ENCODE measurements at places on chromosomes 12 and 14.

DNA sequence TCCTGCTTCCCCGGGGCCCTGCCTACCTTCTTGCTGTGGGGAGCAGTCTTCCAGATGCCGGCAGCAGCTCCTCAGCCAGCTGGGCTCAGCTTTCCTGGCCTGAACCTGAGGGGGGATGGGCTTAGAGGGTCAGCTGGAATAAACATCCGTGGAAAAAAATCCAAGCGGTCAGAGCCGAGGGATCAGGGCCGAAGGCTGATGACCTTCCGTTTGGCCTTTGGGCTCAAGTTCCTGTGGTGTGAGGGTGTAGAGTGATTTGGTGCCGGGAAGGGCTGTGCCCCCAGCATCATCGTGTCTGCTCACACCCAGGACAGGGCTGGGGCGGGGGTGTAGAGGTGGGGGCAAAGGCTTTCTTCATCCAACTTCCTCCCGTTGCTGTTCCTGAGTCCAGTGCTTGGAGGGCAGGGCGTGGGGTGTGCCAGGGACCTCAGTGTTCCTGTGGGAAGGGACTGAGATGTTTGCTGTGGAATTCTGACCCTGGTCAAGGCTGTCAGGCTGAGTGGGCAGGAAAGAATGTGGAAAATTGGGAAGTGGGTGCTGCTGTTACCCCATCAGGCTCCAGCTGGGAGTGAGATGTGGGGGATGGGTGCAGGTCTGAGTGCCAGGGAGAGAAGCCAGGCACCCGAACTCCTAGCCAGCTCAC is 2.6 kb downstream of the SMIM41 start:
- DNase-seq = no peak

DNA sequence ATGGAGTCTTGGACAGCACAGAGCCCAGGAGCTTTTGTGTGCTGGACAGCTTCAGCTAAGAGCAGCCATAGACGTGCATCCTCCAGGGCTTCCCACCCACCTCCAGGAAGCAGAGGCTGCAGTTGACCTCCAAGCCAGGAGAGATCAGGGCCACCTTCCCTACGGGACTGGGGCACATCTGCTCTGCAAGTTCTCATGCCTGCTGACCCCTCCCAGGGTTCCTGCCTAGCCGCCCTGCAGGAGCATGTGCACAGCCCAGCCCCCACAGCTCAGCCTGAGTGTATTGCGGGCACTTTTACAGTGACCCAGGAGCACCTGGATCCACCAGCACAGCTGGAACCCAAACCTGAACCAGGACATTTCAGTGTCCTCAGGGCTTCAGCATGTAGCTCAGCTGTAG is 915.2 kb downstream of the RPS29 start:
- no peak for DNase-seq

GRCh38 chr12:57112492-57113294 is 1.5 kb upstream of the STAT6 start:
- DNase-seq = no peak

DNA sequence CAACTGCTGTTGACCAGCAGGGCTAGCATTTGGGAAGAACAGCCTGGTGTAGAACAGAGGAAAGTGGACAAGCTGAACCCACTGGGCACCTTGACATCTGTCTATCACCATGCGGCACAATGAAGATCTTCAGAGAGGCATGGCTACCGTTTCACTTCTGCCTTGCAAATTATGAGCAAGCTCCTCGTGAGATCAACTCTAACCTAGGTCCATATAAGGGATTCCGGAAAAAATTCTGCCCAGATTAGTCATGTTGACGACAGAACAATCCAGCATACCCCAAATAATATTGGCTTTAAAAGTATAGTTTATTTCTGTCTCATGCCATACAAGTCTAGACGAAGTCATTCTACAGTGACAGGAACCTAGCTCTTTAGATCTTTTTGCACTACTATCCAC is 91.6 kb upstream of the ATF7IP start:
- no peak for DNase-seq

DNA sequence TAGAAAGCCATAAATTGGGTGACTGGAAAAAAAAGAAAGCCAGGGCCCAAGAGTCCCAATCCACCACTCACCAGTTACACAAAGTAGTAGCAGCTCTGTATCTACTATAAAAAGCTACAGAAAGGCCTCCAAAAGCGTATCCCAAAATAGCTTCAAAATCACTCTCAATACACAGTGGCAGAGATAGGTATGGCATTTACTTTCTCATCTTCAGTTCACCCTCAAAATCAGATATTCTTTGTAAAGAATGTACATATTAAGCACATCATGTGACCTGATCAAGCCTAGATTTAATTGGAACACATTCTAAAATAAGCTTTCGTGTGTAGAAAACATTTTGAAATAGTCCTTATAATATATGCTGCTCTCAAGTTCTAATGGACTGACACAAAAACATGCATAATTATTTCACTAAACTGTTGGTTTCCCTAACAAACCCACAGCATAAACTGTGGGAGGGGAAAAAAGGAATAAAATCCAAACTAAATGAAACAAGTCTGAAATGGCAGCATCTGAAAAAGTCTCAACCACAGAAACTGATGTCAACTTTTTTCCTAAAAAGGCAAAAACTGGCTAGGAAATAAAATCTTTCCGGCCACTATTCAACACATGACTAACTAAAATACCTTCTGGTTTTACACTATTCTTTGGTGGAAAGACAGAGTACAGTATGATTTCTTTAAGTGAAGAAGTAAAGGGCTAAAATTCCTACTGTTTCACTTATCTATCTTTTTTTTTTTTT is 25.9 kb downstream of the UBE2N start:
- DNase-seq = no peak

DNA sequence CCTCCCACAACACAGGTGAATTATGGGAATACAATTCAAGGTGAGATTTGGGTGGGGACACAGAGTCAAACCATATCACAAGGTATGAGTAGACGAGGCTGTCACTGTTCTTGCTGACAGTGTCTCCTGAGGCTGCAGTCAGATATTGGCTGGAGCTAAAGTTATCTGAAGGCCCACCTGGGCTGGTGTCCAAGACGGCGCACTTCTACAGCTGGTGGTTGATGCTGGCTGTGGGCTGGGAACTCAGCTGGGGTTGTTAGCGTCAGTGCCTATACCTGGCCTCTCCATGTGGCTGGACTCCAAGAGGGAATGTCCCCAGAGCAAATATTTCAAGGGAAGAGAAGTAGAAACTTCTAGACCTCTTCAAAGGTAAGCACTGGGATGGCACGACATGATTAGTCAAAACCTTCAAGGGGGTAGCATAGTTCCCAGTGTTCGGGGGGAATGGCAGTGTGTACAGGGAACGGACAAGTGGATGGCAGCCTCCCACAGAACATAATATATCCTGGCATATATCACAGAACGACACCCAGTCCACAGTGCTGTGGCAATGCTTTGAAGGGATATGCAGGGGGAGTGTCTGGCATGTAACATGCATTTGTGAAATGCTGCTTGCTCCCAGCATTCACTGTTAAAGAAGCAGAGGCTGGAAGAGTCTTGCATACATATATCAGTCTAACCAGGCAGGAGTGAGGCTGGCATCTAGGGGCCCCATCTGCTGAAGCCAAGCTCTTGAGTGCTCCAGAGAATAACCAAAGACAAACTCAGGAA is 126.7 kb upstream of the RFLNA start:
- DNase-seq = no peak

GRCh38 chr14:92314182-92314581 is 8.8 kb upstream of the SLC24A4 start:
- DNase-seq = no peak

- DNase-seq = no peak
Observed at GRCh38 chr12:78968226-78968625, 103.7 kb downstream of the SYT1 start.

DNA sequence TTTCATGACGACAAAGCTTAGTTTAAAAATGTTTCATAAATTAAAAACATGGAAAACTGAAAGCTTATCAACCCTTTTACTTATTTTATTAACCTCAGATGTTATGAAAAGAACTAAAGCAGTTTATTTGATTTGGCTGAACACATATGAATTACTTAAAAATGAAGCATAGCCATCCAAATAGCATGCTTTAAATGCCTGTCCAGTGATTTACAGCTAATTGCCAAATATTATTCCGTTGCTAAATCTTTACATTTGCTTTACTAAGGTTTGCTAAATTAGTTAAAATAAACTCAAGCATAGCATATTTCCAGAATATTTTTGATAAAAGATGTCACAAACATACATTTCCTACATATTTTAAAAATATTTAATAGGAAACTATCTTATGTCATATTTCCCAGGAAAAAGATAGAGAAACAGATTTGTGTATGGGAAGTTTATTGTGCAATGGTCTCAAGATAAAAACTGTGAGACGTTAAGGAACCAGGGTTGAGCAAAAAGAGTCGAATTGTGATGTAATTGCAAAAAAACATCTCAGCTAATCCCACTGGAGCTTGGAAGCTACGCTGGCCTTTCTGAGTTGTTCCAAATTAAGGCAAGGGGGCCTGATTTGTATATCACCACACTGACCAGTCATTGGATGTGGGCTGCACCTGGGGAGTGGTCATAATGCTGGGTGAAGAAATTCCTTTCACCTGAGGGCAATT is 25.8 kb downstream of the GPR135 start:
- no peak for DNase-seq

DNA sequence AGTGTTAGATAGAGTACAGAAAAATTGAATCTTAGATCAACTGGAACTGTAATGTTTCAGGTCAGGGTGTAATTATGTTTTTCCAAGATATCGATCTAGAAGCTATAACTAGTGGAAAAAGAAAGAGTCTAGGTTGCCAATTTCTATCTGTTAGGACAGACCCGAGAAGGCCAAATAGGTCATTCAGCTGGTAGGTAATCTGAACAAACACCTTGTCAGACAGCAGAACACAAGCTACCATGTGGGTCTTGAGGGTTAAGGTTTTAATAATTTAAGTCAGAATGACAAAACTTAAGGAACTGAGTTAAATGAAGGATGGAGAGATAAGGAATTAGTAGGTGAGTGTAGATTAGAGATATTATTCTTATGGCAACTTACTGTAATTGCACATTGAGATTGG is 44.9 kb upstream of the KCNMB4 start:
- DNase-seq = no peak

- no peak for DNase-seq
Observed at GRCh38 chr14:88947646-88948598, 123.5 kb downstream of the TTC8 start.

GRCh38 chr14:102333390-102333789 is 13.8 kb downstream of the ZNF839 start:
- no peak for DNase-seq

DNA sequence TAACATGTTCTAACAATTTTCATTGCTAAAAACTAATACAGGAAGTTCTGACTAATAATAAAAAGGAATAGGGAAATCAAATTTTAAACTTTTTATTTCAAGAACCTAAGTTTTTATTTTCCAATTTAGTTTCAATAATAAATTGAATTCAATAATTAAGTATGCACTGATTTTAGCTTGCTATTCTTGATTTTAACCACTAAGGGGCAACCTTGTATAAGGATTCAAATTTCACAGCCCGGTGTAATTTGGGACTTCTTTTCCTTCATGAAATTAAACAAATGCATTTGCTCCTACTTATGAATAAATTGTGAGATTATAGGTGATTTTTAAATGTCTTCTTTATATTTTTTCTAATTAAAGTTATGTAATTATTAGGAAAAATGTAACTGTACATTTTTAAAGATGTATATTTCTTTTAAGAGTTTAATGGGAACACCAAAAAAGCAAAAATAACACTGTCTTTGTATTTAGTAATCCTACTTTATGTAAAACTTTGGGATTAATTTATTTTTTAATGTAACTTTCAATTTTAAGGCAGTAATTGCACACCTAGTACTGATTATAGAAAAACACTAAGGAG is 241.4 kb upstream of the PDZRN4 start:
- DNase-seq = no peak

- peak; percentile 25 for DNase-seq
Observed at GRCh38 chr12:27821259-27821973, 41.4 kb upstream of the MANSC4 start.

DNA sequence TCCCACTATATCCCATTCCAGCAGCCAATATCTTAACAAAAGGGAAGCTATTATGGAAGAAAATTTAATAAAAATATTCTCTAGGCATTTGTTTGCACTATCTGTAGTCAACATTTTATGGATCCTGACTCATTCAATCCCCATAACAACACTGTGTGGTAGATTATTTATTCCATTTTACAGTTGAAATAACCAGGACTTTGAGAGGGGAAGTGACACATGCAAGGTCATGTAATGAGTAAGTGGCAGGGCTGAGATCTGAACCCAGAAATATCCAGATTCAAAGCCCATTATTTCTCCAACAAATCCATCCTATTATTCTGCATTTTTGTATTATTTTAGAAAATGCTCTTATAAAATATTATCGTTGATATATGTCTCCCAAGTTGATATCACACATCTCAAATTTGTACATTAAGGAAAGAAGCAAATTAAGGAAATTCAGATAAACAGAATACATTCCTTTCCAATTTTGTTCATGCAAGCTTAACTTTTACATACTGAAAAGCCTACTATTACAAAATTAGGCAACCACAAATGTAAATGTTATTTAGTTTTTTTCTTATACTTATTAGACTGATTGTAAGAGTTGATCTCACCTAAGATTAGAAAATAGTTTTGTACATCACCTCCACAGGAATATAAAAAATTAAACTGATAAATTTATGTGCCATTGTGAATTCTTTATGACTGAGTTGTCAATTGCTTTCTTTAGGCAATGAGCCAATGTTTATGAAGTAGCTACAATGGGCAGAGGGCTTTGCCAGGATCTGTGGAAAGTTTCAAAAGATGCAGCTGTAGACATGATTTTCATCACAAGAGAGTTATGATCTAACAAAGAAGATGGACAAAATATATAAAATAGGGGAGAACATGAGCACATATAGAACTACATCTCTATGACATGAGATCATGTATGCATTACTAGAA is 55.1 kb upstream of the E2F7 start:
- no peak for DNase-seq

GRCh38 chr12:92123780-92124688 is 21.6 kb downstream of the BTG1 start:
- DNase-seq = no peak

DNA sequence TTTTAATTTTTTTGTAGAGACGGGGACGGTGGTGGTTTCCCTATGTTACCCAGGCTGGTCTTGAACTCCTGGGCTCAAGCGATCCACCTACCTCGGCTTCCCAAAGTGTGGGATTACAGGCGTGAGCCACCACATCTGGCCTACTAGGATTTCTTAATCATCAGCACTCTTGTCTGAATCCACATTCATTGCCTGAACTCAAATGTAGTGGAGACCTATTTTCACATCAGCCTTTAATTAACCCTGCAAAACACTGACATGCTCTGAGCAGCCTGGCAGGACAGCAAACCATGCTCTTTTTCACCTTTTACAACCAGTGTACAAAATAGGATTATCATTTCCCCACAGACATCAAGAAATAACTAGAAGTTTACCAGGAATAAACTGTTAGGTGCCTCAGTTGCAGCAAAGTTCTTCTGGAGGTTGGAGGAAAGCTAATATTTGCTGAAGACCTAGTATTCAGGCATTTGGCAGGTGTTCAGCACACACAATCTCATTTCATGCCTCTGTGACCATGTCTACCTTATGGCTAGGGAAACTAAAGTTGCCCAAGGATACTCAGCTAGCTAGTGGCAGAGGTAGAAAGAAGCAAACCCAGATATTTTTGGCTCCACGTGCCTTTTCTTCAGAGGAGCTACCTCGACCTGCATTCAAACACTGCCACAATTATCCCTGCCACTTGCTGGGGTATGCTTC is 37.7 kb downstream of the CFL2 start:
- DNase-seq = no peak

- no peak for DNase-seq
Observed at GRCh38 chr12:56753566-56753965, 1.4 kb upstream of the PRIM1 start.

GRCh38 chr14:50363714-50364111 is 33.0 kb downstream of the CDKL1 start:
- DNase-seq = no peak
